Activated CD8-positive, alpha-beta memory T cell treated with anti-CD3 and anti-CD28 coated beads, Interleukin-2, amount 10 ng/mL, durations not matched to agents 7 days and 5 days (primary cell): ENCODE measurements at places on chromosomes 7 and 10. TPM values are rescaled to one million over a fixed set of nuclear protein-coding genes. Genes with fewer than 3 reads are reported as not detected.

- H3K27ac ChIP-seq = no peak overlapping the region
- DNase-seq = no peak
- H3K4me3 ChIP-seq = no peak overlapping the region
These were observed 154.9 kb downstream of the ZMYND11 start for GRCh38 chr10:290026-290725.

DNA sequence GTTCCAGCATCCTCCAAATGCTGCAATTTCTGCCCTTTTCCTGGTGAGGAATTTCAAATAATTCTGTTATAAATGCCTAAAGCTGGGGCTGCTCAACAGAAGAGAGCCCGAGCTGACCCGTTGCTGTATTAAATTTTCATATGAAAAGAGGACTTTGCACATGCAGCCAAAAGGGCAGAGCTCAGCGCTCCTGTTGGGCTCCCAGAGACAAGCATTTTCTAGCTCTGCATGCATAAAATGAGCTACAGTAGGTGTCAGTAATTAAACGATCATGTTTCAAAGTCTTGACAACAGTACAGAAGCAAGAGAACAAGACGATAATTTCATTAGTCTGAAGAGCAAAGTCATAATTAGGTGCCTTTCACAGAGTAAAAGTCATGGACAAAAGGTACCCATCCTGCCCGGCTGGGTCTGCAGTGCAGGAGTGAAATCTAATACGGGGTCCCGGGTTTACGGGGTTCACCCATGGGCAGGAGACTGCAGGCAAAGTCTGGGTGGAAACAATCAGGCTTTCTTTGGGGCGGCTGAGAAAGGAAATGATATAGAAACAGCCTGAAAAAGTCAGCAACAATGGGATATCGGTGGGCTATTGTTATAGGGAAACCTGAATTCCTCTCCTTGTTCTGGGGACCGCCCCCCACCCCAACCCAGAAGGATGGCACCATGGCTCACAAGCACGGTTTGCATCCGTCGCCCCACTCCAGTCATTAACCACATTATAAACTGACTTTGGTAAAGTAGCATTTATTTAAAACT is 66.0 kb downstream of the EBF3 start:
- no peaks in the 10 kb centered on the region for H3K36me3 ChIP-seq
- H3K27me3 ChIP-seq = peaks cover 26% of the 10 kb centered on the region
- no peak for DNase-seq
- H3K4me1 ChIP-seq = no peaks in the 10 kb centered on the region
- H3K27ac ChIP-seq = no peak overlapping the region

- peaks cover 8% of the 10 kb centered on the region for H3K4me1 ChIP-seq
- no peak for DNase-seq
- H3K27me3 ChIP-seq = no peaks in the 10 kb centered on the region
- H3K4me3 ChIP-seq = no peak overlapping the region
These were observed 12.0 kb downstream of the CACUL1 start for GRCh38 chr10:118742782-118743181.

- H3K4me1 ChIP-seq = peaks cover 21% of the 10 kb centered on the region
- no peak for DNase-seq
- no peak overlapping the region for H3K27ac ChIP-seq
- H3K27me3 ChIP-seq = peaks cover 19% of the 10 kb centered on the region
These were observed 83.4 kb downstream of the ZNF365 start for GRCh38 chr10:62457598-62457997.

The PLAC9 gene
- total RNA-seq = not detected

The HMX3 gene
- total RNA-seq = not detected

The MAT1A gene
- total RNA-seq = not detected

The TUBAL3 gene
- not detected for total RNA-seq

The GLI3 gene
- total RNA-seq = 0.15 TPM
